ENCODE measurements at places on chromosomes 11 and 22.

DNA sequence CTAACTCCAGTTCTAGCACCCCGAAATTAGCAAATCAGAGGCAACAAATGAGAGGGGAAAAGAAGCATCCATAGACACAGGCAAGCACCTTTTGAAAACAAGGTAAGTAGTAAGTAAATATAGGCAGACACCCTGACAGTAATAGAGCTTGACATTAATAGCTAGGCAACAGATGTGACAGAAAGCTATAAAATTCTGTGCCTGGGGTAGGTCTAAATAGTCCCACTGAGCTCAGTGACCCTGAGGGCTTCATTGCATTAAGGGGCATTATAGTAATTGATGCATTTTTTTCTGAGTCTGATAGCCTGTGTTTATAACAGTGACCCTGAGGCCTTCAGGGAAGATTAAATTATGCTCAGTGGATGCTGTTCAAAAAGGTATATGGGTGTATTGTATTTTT, 197.1 kb downstream of the HIPK3 start:
- no peak for DNase-seq

DNA sequence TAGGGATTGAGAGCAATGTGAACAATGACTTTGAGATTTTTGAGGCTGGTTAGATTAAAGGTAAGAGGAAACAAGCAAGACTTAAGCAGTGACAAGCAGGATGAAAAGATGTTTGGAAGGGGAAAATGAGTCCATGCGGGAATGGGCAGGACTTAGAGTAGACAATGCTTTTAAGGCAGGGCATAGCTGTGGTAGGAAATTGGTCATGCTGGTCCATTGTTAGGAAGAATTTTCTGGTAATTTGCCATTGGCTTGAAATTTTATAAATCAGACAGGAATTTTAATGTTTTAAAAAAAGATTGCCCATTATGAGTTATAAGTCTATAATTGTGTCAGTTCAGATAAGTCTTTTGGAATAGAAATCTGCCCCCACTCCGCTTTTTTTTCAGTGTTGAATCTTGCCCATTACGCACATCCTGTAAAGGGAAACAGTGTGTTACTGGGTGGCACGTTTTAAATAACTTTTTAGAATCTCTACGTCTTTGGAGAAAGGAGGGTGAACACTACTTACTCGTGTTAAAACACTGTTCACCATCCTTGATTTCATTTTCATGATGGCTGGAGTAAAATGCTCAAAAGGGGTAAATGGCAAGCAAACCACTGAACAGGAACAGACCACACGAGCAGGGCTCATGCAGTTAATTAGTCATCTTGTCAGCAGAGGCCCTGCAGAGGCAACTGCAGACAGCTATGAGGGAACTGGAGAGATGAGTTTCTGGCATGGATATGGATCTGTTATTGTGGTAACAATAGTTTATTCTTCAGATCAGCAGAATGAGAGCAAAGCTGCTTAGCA, 25.0 kb downstream of the SWAP70 start:
- no peak for DNase-seq

DNA sequence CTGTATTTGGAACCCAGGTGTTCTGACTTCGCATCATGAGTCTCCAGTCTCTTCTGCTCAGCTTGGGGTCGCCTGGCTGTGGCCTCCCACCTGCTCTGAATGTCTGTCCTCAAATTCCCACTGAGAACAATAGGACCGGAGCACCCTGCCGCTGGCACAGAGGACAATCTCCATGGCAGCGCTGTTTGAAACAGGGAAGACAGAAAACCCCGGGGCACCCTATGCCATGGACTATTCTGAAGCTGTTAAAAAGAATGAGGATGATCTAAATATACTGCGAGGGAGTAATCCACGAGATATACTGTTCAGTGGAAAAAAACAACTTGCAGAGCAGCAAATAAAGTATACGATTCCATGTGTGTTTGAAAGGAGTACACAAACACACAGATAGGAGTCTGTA, 415.6 kb upstream of the NARS2 start:
- DNase-seq = no peak

GRCh38 chr22:39212721-39213376, 31.9 kb downstream of the PDGFB start:
- no peak for DNase-seq

GRCh38 chr22:21780259-21780658, 44.7 kb upstream of the YPEL1 start:
- DNase-seq = no peak

DNA sequence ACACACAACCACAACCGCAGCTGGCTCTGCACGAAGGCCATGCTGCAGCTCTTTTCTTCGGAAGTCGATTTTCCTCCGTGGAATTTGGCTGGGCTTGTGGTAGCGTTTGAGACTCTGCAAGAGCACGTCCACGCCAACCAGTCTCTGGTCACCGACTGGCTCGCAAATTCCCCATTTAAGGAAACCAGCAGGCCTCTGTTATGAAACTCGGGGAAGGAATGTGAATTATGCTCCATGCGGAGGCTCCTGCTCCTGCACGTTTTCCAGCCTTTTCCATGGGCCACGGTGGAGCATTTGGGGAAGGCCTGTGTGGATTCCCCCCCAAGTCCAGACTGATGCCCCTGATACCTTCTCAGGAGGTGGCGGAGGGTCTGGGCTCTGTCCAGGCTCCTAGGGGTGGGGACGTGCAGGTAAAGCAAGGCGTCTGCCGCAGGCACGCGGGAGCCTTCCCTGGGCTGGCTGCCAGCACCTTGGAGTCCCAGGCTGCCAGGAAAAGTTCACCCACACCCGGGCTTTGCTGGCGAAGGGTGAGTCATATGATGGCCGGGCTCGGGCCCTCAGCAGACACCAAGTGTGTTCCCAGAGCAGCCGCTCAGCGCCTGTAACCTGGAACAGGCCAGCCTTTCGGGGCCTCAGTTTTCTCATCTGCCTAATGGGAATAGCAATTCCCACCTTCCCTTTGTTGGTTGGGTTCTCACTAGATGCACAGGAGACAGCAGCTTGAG, 41.9 kb downstream of the LRP5 start:
- no peak for DNase-seq

- DNase-seq = no peak
These were observed 50.1 kb downstream of the CHST1 start for GRCh38 chr11:45615182-45615792.

- DNase-seq = no peak
These were observed 23.2 kb downstream of the SHISAL1 start for GRCh38 chr22:44289414-44290171.

- no peak for DNase-seq
These were observed 921.3 kb downstream of the BRD1 start for GRCh38 chr22:48906216-48906835.

GRCh38 chr11:48034926-48035871, 54.8 kb downstream of the PTPRJ start:
- no peak for DNase-seq

DNA sequence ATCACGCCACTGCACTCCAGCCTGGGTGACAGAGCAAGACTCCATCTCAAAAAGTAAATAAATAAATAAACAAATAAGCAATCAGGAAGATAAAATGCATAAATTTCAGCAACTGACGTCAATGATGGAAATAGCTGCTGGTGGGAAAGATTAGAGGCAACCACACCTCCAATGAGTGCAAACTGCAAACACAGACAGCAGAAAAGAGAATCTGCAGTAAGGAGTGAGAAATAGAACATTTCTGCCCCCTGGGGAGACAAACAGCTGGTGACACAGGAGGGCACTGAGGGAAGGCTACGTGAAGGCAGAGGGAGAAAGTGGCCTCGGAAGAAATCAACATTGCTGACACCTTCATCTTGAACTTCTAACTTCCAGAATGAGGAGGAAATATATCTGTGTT, 6.5 kb downstream of the PI4KA start:
- no peak for DNase-seq

DNA sequence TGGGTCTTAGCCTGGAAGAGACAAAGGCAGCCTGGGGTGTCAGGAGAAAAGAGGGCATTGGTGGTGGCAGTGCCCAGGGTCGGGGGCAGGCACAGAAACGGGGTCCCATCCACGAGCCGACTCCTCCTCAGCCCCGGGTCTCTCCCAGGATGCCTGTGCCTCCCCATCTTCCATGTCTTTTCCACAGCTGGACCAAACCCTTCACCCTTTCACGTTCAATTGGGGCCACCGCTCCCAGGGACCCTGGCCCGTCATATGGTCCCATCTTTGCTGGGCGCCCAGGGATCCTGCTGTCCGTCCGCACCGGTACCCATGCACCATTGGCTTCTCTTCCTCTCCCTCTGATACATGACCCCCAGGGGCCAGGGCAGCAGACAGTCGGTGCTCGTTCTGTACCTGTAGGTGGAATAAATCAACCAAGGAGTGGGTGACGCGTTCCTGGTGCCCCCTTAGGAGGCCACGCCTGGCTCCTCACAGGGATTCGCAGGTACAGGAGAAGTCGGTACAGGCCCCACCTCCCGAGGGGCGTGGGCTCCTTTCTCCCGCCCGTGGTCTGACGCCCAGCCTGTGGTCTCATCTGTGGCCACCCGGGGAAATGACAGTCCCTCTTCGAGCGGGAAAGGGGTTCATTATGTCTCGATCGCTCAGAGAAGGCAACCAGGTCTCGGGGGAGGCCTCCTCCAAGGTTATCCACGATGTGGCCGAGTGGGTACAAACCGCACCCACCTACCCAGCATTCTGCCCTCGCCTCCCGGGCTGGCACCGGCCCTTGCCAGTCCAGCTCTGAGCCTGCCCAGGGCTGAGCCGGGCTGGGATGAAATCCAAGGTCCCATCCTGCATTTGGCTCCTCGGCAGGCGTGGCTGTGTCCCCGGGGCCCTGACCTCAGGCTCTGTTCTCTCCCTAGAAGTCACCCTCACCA, 1493.6 kb downstream of the BRD1 start:
- DNase-seq = no peak

- no peak for DNase-seq
These were observed 230.3 kb downstream of the CSNK2A3 start for GRCh38 chr11:11122749-11123148.

DNA sequence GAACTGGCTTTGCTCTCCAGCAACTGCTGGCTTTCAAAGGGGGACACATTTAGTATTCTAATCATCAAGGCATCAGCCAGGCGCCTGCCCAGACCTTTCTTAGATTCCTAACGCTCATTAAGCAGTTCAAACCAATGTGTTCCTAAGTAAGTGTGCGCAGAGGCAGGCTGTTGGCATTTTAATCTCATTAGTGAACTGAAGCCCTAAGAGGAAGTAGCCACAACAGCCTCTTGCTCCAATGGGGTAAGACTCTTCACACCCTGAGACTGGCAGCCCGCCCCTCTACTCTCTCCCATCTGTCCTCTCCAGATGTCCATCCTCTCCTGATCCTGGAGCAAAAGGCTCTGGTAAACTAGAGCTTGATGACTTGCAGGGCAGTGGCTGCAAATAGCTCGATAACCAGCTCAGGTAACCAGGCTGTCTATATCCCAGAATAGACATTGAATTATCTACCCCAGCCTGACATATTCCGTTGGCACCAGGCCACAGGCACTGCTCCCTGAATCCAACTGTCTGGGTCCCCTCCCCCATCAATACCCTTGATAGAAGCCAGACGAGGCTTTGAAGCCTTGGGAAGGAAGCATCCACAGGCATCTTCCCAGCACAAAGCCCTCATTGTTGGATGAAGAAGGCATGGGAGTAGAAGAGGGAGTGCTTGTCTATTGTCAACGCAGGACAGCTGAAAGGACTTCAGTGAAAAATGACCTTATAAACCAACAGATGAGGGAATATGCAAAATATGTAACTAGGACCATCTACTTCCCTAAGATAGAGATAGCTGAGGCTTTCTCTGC, 321.1 kb downstream of the TENM4 start:
- no peak for DNase-seq

GRCh38 chr11:56543157-56543556, at the start of gene OR5M11:
Gene OR5M11 (minus strand): TSS chr11:56543257. CDS start chr11:56543257, 0 bp downstream.
- DNase-seq = no peak

GRCh38 chr11:40384991-40385390, 1074.5 kb downstream of the LRRC4C start:
- no peak for DNase-seq

DNA sequence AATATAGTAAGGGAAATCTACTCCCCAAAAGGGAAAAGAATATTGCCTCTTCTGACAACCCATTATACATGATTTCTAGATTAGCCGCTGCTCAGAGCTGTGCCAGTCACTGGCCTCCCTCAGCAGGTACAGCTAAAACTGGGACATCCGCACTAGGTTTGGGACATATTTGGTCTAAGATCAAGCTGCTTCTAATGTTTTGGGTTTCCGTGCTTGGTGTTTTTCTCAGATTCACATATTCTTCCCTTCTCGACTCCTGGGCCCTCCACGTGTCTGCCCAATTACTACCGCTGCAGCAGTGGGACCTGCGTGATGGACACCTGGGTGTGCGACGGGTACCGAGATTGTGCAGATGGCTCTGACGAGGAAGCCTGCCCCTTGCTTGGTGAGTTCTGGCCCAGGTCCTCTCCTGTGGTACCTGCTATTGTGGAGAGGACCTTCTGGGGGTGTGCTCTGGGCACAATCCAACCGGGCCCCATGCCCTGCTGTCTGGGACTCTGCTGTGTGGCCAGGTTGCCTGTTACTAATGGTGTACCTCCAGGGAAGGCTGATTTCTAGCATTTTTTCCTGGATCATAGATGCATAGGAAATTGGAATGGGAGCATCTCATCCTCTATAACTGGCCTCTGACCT, 138.1 kb upstream of the SORL1-AS1 start:
- DNase-seq = no peak

Data from activated B cell treated with CpG ODN at 0.5 μM for 24 hours (primary cell).